ENCODE measurements at places on chromosomes 7 and 10.

DNA sequence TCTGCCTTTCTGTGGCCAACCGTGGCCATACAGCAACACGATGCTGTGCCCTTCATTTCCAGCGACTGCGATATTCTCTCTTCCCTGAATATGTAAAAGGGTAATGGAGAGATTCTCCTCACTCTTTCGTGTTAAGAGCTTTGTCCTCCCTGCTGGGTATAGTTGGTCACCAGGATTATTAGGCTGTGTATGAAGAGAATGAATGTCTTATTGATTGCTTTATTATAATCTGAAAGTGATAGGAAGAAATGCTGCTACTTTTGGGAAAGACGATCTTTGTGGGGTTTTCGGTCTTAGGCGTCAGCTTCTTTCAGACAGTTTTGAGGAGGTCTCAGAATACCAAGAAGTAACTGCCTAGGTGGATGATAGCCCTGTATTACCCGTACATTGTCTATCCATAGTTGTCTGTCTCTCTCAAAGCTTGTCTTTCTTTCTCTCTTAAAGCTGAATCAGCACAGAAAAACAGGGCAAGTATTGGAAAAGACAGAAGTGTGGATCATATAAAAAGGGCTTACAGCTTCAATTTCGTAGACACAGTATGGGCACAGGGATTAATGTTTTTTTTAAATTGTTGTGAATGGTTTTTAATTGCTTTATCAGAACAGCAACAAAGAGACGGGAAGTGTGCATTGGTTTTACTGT lies 1.2 kb downstream of the AHCYL2 start:
- no peak for DNase-seq

- no peak for DNase-seq
These were observed 70.8 kb upstream of the CDCA7L start for GRCh38 chr7:22016507-22016906.

DNA sequence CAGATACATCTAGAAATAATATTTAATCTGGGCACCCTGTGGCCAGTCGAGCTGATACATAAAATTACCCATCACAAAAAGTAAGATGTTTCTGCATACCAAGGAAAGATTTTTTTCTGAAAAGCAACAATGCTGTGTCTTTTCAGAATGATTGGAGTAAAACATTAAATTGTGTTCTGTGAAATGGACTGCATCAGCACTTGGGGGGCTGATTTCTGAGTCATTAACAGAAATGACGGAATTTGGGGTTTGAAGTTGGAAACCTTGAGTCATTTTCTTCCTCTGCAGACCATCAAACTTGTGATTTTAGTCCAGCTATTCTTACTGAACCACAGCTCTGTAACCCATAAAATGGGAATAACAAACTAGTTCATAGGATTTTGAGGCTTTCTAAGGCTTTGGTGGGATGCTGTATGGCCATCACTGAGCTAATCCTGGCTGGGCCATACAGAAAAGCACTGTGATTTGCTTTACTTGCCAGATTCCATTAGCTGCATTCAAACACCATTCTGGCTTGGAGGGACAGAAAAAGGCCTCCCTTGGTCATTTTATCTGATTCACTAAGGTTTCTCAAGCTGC lies 739.4 kb upstream of the IGFBP3 start:
- no peak for DNase-seq

DNA sequence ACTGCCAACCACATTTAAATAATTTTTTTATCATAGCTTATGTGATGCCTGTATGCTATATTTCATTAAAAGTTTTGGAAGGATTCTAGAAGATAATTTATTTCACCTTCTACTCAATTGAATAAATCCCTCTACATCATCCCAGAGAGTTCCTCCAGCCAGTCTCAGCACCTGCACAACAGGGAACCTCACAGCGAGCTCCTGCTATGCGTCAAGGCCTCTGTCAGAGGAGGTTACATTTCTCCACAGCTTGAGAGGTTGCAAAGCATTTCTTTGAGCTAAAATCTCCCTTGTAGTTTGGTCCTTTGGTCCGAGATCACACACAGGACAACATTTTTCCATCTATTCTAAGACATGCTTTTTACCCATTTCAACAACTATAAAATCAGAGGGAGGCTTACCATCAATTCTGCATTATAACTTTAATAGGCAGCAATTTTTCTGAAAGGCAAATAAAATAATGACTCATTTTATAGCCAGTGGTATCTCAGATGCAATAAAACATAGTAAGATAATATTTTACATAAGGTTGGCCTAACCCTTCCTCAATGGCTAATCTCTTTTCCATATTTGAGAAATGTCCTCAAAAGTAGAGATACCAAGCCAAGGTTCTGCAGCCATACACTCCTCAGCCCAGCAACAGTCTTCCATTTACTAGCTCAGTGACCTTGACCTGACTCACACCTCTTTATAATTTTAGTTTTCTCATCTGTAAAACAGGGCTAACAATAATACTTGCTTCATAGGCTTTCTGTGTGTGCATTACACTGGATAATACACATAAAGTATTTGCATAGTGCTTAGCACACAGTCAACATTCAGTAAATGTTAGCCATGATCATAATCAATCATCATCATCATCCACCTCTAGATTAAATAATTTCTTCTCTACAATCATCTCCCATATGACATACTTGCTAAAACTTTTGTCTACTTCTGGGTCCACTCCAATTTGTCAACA lies 68.8 kb downstream of the DOCK4 start:
- no peak for DNase-seq

DNA sequence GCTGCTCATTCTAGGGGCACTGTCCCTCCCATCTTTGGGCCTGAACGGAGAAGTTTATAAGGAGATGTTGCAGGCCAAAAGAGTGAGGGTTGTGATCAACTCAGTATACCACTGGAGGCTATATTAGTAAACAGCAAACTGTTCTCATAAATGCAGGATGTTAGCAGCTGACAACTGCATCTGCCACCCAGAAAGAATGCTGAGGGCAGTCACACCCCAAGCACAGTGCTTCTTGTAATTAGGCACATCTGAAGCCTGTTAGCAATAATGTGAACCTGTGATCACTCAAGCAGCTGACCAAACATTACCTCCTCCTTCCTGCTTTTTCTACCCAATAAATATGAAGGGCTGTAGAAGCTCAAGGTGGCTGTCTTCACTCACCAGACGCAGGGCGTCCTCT lies 38.4 kb upstream of the ZNF138 start:
- DNase-seq, result no peak

GRCh38 chr10:27644307-27644939 lies 101.2 kb downstream of the MKX start:
- no peak for DNase-seq

DNA sequence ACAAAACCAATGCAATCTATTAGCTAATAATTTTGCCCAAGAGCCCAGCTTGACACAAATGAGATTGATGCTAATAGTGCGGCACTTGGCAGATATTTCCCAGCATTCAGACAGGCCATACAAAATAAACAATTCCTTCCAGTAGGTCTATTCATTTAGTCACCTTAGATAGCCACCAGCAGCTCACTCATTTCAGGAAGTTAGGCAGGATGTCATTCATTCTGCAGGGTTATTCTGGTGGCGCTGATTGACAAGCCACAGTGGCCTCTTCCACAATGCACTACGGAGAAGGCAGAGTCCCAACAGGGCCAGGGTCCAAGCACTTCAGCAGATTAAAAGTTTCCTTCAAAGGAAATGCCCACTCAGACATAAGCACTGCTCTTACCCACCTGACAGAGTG lies 55.8 kb downstream of the PIK3AP1 start:
- no peak for DNase-seq

DNA sequence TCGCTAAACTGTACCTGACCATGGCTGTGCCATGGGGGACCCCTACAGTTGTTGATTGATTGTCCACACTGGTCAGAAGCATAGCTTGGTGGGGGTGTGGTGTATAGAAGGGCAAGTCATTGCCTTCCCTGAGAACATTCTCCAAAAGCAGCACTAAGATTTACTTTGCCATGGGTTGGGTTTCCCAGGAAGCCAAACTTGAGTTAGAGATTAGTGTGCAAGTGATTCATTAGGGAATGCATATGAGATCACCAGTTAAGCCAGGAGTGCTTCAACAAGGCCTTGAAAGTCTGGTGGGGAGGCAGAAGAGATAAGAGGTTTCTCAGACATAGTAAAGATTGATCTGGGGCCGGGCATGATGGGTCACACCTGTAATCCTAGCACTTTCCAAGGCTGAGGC lies 21.4 kb upstream of the TPST1 start:
- no peak for DNase-seq

DNA sequence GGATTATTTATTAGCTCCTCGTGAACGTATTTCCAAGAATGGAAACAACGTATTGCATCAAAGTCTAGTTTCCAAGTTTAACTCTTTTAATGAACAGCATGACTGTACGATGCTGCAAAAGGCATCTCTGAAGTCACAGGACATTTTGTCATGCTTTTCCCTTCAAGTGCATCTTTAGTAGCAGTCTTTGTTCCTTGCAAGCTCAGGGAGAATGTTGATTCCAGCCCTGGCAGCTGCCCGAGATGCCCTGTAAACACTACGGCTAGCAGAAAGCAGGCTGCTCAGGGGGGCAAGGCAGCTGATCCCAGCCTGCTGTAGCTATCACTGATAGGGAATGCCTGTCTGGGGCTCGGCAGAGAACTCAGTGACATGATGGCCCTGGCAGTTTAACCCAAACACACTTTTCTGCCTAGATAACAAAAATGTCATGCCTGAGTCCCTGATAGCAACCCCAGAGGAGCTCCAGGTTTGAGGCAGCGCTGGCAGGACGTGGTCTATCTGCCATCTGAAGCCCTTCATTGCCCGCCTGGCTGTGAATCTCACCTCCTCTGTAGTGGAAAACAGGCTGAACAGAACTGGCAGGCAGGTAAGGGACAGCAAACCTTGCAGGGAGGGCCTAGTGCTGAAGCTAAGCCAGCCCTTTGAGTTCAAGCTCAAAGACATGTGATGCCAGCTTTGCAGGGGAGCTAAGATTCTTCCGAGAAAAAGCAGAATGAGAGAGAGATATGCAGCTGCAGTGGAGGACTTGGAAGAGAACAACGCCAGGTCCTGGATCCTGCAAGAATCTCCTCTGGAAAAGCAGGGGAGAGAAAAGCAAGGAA lies 264.6 kb downstream of the SNX10 start:
- no peak for DNase-seq

DNA sequence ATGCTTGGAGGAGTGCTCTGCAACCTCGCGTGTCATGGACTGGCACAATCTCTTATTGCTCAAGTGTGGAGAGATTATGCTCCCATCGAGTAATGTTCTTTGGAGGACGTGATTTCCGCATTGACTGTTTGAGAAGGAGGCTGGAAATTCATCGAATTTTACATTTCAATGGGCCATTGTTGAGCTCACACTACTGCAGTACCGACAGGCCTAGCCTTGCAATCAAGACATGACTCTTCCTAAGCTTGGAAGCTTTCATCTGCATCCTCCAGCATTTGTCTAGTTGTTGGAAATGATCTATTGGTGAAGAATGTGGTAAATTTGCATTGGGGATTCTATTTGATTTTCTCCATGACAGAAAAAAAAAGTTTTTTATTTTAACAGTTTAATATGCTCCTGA lies 156.8 kb downstream of the FZD1 start:
- no peak for DNase-seq

GRCh38 chr10:122473116-122473515 lies 11.8 kb downstream of the HTRA1 start:
- DNase-seq, result no peak

All from stimulated activated CD8-positive, alpha-beta memory T cell treated with anti-CD3 and anti-CD28 coated beads, Interleukin-7, amount 100 ng/mL, for 4 hours (primary cell).